ENCODE measurements at places on chromosomes 11 and 22.
A peak's percentile ranks its signal among the peaks of the same experiment; 100 is the strongest.

DNA sequence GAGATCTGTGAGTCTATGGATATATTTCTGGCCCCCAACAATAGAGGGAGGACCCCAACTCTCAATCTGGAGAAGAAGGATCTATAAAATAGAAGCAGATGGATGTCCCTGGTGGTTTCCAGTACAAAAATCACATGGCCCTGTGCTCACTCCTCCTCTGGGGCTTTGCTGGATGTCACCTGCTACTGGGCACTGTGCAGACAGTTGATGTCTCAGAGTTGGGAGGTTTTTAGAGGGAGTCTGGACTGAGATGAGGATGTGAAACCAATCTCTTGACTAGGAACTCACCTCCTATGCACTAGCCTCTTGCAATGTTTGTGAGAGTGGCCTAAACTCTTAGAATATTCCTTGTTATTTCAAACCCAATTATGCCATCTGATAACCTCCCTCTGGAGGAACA is 107.2 kb downstream of the SCN3B start:
- no peak for DNase-seq

- no peak for DNase-seq
These were observed 199.2 kb downstream of the MN1 start for GRCh38 chr22:27602390-27602789.

GRCh38 chr11:4453118-4453517 is 4.0 kb downstream of the OR52K2 start:
- DNase-seq, result no peak

GRCh38 chr22:32219026-32219425 is 14.2 kb upstream of the RFPL2 start:
- no peak for DNase-seq

- no peak for DNase-seq
These were observed 211.3 kb downstream of the NXPE2 start for GRCh38 chr11:114889594-114890011.

DNA sequence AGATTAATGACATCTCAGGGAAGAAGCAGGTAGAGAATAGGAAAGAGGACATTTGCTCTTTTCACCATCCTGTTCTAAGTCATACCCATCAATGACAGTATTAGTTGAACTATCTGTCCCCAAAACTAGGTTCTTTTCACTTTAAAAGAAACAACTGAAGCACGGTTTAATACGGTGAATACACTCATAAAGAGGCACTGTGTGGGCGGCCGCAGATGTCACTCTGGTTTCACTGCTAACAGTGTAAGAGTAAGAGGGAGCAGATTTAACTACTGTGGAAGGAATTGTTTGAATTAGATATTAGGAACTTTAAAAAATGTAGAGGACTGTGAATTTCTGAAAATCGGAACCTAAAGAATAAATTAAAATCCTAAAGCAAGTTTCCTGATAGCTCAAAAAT is 49.5 kb downstream of the VSIG10L2 start:
- DNase-seq, result no peak

DNA sequence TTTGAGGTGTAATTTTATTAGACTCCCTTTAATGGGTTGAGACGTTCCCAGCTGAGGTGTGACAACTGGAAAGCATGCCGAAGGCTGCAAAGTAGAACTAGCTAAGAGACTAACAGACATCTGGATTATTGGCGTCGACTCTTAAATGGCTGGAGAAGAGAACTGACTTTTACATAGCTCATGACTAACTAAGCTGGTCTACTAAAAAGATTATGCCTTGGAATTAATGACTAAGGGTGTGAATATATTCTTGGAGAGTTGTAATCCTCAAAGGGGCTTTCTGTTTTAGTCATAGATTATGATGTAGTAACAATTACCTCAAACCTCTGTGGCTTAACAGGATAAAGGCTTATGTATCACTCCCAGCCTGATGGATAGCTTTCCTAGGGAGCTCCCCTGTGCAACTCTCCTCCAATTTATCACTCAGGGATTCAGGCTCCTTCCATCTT is 39.5 kb upstream of the SLC5A12 start:
- DNase-seq, result no peak

DNA sequence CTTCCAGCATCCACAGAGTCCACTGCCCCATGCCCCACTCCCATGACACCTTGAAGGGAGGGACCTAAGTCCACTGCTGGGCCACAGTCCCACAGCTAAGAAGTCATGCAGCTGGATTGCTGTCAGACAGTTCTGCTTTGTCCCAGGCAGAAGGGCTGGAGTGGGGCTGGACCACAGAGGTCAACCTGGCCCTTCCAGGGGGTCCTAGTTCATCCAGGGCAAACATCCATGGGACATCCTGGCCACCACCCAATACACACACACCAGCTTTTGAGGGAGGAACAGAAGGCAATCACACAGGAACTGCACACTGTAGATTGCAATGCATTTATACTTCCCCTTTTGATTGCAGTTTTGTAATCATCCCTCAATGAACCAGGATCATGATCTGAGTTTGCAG is 11.3 kb upstream of the APOL4 start:
- no peak for DNase-seq

- DNase-seq, result no peak
These were observed 18.8 kb upstream of the MAML2 start for GRCh38 chr11:96361778-96362177.

- DNase-seq, result no peak
These were observed 98.0 kb downstream of the PRR5L start for GRCh38 chr11:36394056-36394455.

DNA sequence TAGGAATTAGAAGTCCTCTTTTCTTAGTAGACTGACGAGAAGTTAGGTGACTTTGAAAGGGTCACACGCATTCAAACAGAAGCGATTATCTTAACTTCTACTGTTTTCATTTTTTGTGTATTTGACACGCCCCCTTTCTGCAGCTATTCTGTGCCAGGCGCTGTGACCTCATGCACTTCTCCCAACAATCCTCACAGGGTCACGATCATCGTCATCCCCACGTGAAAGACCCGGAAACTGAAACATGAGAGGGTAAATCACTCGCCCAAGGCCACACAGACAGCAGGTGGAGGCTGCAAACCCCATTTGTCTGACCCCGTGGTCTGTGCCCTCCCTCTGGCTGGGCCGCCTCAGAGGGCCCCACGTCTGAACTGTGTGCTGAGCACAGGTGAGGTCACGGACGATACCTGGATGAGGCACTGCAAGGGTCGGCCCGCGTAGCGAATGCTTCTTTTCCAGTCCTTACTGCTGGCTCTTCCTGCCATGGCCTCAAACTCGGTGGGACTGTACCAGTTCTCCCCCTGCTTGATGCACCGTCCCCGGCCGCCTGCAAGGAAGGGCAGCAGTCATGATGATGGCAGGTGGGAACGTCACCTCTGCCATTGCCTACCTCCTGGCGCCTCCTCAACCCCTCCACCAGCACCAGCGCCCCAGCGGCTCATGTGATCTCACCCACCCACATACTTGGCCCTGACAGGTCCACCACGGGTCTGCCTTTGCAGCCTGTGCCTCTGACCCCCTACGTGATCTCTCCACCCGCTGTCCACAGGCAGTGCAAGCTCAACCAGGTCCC is 8.4 kb downstream of the DEAF1 start:
- DNase-seq, result no peak

GRCh38 chr11:112878033-112878601 is 83.1 kb upstream of the NCAM1 start:
- no peak for DNase-seq

- no peak for DNase-seq
These were observed 1113.4 kb downstream of the BRD1 start for GRCh38 chr22:48714231-48714630.

- no peak for DNase-seq
These were observed 83.1 kb downstream of the TBC1D22A start for GRCh38 chr22:46845296-46846149.

DNA sequence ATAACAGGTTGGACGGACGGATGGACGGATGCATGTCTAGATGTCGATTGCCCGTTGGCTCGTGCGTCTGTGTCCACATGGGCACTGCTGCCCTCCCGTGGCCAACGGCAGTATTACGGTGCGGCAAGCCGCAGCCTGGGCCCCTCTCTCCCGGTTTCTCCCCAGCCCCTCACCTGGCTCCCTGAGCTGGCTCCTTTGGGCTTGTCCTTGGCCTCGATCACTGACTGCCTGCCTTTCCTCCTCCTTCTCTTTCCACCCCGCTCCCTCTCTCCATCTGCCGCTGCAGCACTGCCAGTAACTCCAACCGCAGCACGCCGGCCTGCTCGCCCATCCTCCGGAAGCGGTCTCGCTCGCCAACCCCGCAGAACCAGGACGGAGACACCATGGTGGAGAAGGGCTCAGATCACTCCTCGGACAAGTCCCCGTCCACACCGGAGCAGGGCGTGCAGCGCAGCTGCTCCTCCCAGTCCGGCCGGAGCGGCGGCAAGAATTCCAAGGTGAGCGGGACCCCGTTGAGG is 77.3 kb downstream of the SCN3B start:
- peak; percentile 28 for DNase-seq

GRCh38 chr11:76153571-76153923 is 52.8 kb downstream of the WNT11 start:
- no peak for DNase-seq

GRCh38 chr22:19178065-19178656 is 375 bp downstream of the SLC25A1 start:
- peak; percentile 78 for DNase-seq

DNA sequence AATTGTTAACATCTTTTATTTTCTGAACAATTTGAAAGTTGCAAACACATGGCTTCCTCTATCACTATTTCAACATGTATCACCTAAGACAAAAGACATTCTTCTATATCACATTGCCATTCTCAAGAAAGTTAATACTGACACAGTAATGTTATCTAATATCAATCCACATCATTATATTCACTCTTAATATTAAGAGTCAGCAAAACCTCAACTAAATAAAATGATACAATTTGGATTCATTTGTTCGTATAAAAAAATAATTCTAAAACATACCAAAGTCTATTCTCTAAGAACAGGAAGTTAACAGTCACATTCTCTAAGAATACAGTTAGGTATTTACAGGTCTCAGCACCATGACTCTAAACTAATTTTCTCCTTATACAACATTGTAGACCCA is 52.0 kb downstream of the ABTB2 start:
- DNase-seq, result no peak

GRCh38 chr11:78783846-78784245 is 209.2 kb upstream of the NARS2 start:
- no peak for DNase-seq

GRCh38 chr11:32935462-32936029 is 42.9 kb downstream of the QSER1 start:
- no peak for DNase-seq

DNA sequence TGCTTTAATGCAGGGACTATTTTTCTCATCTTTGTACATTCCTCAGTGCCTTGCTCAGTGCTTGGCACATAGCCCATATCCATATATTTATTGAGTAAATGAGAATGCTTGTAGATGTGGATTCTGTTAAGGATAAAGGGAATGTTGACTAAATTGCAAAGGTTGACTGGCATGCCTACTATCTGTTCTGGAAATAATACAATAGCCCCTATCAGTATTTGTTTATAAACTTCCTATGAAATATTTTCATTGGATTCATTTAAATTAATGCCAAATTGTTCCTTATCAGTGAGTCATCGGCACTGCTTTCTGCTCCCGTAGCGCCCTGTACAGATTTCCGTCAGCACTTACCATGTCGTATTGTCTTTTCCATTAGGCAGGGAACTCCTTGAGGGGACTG is 8.0 kb downstream of the RNF121 start:
- DNase-seq, result no peak

DNA sequence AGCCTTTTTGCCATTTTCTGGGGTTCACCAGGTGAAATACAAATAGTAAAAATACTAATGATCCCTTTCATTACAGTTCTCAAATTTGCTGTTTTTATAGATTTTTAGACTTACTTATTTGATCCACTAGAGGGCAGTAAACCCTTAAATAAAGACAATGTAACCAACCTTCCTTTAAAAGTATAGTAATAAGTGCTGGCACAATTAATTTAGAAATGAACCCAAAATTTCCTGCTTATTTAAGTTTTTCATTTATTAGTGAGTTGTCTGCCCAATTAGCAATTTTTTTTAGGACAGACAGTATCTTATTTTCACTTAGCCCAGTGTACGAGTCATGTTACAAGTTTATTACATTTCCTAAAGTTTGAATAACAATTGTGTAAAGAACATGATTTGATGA is 4.7 kb downstream of the DDIAS start:
- peak; percentile 48 for DNase-seq

DNA sequence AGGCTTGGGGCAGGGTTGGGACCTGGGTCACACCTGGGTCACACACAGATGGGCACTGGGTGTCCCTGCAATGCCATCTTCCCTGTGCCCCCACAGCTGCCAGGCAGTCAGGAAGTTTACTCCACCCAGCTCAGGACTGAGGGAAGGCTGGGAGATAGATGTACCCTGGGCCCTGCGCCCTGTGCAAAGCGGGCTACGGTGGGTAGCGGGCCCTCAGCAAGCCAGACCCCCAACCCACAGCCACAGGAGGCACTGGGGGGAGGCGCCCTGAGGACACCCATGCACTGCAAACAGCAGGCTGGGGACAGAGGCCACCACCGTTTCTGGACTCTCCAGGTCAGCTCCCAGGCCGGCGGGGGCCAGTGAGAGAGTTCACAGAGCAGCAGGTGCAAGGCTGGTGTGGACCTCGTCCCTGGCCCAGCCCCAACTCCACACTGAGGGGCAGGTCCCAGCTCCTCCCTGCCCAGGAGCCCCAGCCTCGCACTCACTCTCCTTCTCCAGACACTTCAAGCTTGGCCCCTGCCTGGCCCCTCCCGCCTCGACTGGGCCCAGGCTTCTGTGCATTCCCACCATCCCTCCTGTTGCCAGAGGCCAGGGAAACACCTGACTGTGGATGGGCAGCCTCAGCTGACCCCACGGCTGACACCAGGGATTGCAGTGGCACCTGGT is 4.9 kb downstream of the DUSP8 start:
- no peak for DNase-seq

DNA sequence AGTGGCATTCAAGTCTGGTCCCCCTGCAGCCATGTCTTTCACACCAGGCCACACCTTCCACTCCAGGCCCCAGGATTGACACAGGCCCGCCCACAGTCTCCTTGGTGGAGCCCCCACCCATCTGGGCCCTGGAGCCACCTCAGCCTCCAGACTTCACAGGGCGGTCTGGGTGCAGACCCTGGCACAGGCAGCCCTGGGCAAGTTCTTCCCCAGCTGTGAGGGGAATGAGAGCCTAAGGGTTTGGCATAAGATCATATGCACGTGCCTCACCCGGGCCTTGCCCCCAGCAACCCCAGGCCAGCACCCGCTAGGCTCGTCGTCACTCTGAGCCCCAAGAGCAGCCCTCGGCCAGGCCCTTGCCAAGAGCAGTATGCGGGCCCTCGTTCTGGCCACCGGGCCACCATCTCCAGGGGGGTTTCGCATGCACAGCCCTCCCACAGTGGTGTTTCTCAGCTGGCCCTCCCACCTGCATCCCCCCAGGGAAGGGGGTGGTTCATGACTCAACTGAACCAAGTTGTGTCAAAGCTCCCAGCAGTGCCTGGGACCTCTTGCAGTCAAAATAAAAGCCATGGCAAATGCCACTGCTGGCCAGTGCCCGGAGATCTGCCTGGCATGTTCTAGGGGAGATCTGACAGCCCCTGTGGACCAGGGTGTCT is 70.4 kb upstream of the KCNQ1OT1 start:
- no peak for DNase-seq

GRCh38 chr11:118046964-118047700 is 29.7 kb upstream of the TMPRSS4 start:
- DNase-seq, result no peak
